ENCODE measurements at places on chromosomes 6 and 20.

DNA sequence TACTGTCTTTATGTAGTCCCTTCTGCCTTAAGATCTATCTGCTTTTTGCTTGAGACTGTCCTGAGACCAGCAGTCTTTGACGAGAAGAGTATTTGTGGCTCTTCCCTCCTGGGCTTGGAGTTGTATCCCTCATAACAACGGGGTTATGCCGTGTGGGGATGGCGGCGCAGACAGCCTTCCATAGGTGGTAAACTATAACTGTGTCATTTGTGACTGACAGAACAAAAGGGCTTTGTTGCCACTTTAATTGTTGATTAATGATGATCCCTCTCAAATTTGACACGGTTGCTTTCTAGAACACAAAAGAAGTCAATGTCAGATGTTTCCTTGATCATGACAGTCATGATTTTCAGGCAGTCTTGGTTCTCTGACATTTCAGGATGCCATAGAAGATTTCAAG, 196.6 kb downstream of the JARID2 start:
- DNase-seq = no peak

- DNase-seq = no peak
These were observed 343.4 kb downstream of the KIF16B start for GRCh38 chr20:16229813-16230212.

DNA sequence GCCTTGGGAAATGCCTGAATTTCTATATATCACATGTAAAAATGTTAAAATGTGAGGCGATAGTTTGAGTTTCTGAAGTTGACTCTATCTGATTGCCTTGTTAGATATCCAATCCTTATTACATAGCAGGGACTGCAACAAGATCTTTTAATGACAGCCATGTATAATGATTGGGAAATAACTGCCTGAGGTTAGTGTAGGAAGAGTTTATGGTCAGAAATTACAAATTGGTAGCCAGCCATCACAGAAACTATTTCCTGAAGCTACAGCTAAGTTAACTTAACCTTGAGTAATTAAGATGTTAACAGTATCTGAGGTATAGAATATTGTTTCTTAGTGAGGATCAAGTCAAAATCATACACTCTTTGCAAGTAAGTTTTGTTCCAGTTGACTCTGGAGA, 41.0 kb downstream of the AKIRIN2 start:
- no peak for DNase-seq

- no peak for DNase-seq
These were observed 16.4 kb upstream of the SLC22A3 start for GRCh38 chr6:160331753-160332152.

DNA sequence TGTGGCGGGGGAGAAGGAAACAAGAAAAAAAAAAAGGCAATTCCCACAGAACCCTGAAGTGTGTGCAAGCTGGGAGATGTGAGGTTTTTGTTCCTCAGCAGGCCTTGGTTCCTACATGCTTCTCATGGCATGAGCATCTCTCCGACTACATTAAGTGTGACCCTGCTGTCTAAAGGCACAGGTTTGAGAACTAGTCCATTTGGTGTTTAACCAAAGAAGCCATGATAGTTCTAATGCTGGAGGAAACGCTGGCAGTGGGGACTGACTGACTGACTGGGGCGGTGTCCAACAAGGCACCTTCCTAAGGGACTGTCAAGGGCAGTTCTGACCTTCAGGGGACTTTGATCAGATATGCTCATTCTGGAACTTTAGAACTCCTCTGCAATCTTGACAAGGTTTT, 3.8 kb downstream of the TXNDC5 start:
- no peak for DNase-seq

DNA sequence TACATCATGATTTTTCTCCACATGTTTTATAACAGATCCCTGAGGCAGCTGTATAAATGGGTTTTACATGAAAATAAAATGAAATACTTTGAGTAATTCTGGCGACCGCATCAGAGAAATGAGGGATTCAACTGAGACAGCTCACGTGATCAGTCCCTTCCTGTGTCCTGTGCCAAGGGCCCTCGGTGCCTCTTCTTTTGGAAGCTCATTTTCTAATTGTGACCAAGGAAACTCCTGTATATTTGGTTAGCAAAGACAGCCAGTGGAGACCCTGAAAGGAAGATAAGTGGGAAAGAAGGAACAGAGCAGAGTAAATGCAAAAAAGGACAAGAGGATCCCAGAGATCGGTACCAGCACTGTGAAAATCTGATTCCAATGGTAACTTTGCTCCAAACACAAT, 129.9 kb downstream of the FYN start:
- DNase-seq = no peak

- no peak for DNase-seq
These were observed 140.7 kb downstream of the TAF4 start for GRCh38 chr20:61924858-61925554.

GRCh38 chr20:57970856-57971255, 257.6 kb downstream of the ANKRD60 start:
- DNase-seq = no peak

- DNase-seq = no peak
These were observed 95.5 kb upstream of the VGLL2 start for GRCh38 chr6:117169781-117170281.

DNA sequence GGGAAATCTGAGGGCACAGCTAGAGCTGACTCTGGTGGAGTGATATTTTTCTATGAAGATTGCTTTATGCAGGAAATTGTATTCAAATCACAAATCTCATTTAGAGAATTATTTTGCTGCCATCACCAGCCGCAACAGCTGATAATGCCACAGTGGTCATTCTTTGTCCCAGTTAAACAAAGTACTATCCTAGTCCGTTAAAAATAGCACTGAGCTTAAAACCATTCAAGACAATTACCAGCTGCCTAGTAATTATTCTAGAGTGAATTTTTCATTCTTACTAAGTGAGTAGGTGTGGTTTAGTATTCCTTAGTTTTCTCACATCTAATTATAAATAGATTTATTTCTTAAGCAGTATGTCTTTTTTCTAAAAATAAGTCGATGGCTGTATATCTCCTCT, 190.5 kb downstream of the SLC35F1 start:
- DNase-seq = no peak

- DNase-seq = no peak
These were observed 119.2 kb upstream of the INSM1 start for GRCh38 chr20:20248620-20249200.

GRCh38 chr6:68958327-68958726, 323.2 kb downstream of the ADGRB3 start:
- DNase-seq = no peak

GRCh38 chr20:43925801-43926200, 11.1 kb downstream of the TOX2 start:
- no peak for DNase-seq

- no peak for DNase-seq
These were observed 54.9 kb upstream of the SMOC2 start for GRCh38 chr6:168385858-168386735.

- DNase-seq = no peak
These were observed 154.5 kb downstream of the ASCC3 start for GRCh38 chr6:100726666-100727065.

GRCh38 chr6:115982453-115982852, 78.2 kb downstream of the FRK start:
- DNase-seq = no peak

- DNase-seq = no peak
These were observed 52.3 kb upstream of the UFL1 start for GRCh38 chr6:96469312-96469711.

GRCh38 chr6:158624684-158625682, 19.6 kb downstream of the DYNLT1 start:
- no peak for DNase-seq

DNA sequence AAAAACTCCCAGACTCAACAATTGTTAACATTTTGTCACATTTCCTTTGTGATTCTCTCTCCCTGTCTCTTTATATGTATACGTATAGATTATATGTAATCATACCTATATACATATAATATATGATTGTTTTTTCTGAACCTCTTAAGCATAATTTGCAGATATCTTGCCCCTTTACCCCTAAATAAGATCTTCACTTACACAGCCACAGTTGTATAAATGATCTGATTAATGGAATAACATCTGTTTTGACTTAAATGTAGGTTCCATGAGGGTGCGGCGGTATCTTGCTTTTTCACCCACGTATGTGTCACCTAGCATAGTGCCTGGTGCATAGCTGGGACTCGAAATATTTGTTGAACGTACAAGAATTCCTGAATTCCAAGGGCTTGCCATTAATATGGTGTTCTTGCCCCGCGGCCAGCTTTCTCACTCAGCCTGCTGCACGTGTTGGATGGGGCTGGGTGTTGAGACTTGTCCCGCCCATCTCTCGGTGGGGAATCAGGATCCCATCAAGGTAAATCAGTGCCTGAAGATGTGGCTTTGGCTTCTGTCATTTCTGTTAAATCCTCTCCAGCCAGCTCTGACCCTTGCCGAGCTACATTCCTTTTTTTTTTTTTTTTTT, 10.4 kb upstream of the MANBAL start:
- no peak for DNase-seq

DNA sequence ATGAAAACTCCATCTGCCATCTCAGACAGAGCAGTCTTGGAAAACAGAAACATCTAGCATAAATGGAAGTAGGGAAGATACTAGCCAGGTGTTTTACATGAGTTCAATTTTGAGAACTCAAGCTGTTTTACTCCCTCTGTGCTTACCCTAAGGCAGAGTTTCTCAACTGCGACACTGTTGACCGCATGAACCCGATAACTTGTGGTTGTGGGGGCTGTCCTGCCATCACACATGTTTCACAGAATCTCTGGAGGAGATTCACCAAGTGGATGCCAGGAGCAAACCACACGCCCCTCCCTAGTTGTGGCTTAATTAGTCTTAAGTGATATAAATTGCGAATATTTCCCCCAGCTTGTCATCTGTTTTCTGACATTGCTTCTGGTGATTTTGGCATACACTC, 2.3 kb upstream of the SERPINB6 start:
- DNase-seq = no peak

- DNase-seq = no peak
These were observed 5.4 kb upstream of the FOXF2 start for GRCh38 chr6:1383729-1384548.

DNA sequence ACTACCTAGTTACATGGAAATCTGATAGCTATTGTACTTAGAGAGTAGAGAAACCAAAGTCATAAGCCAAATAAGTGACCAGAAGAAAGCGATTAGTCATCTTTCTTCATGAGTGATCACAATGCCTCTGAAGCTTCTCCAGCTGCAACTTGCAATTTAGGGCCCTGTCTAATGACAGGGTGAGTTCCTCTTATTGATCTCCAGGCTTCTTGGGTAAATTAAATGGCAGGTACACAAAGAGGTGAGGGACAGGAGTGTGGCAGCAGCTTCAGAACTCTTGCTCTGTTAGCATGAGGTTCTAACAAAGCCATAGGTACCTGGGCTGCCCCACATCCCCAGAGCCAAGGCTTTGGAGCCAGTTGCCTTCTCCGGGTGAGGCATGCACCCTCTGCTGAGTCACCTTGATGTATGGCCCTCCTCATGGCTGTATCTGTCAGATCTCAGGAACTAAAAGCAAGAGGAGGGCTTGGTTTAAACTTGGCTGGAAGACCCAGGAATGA, 60.8 kb downstream of the PRDM1 start:
- no peak for DNase-seq

DNA sequence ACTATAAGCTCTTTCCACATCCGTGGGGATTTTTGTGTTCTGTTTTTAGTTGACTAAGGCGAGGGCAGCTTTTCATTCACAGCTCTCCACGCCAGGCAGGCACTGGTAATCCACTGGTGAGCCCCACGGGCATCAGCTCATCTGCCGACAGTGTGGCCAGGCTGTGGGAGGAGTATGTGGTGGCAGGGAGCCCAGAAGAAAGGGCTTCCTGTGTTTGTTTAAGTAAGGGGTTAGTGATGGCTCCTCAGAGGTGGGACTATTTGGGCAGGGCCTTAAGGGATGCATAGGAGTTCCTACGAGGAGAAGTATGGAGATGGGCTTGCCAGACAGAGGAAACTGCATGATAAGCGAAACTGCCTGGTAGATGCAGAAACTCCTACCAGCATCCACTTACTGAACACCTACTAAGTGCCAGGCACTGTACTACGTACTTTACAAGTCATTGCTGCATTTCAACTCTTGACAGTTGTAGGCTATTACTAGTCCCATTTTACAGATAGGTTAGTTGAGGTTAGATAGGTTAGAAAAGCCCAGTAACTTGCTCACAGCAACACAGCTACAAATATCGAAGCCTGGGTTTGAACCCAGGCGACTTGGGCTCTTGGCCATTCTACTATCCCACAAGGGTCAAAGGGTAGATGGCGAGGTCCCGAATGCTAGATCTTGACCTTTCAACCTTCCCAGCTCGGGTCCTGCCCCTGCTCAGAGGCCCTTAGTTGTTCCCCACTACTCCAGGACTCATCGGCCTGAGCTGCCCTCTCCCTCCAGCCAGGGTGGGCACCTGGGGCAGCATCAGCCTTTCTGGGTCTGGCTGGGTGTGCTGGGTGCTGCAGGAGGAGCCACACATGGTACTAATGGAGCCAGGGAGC, 55.1 kb downstream of the CEBPB start:
- no peak for DNase-seq

DNA sequence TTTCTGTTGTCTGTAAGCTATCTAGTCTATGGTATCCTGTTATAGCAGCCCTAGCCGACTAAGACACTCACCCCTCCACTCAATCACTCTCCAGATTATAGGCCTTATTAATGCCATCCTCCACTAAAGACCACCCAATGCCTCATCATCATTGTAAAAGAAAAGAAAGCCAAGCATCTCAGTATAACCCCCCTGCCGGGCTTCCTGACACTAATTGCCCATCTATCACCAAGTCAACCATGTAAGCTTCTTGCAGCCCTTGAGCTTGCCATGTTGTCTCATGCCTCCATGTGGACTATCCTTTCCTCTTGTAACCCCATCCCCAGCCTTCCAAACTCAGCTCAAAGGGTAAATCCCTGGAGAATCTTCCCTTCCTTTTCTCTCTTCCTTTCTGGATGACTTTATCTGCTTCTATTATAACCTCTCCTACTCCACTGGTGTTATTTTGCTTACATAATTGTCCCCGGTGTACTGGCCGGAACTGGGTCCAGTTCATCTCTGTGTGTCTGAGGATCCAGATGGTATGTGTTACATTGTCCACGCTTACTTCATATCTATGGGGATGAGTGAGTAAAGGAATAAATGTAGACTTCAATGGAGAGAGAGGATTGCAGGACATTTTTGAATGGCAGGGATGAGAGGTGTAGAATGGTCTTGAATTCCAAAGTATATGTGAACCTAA, 202.9 kb upstream of the SOX4 start:
- DNase-seq = peak; percentile 80

Data from NCI-H187 treated with DMSO at 0.1 percent for 48 hours (cell line).